ENCODE measurements at places on chromosomes 2 and 18. TPM values are rescaled to one million over a fixed set of nuclear protein-coding genes. Genes with fewer than 3 reads are reported as not detected.

Gene LYG2
- polyA plus RNA-seq, result not detected

DNA sequence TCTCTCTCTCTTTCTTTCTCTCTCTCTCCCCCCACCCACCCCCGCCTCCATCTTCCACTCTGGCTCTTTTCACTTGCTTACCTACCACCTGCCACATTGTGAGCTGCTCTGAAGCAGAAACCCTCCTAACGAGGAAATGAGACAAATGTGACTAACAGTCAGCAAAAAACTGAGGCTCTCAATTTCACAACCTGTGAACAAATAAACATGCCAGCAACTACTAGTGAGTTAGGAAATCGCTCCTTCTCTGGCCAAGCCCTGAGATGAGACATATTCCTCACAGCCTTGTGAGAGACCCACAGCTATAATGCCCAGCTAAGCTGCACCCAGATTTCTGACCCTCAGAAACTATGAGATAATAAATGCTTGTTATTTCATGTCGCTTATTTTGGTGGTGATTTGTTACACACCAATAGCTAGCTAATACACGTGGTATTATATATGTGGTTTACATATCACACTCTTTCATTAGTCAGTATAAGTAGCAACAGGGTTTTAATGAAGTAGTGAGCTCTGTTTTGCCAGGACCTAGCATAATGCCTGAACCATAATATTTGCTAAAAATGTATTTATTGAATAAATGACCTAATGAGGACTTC is 8.4 kb upstream of the ZNF521 start:
- no peak for DNase-seq

DNA sequence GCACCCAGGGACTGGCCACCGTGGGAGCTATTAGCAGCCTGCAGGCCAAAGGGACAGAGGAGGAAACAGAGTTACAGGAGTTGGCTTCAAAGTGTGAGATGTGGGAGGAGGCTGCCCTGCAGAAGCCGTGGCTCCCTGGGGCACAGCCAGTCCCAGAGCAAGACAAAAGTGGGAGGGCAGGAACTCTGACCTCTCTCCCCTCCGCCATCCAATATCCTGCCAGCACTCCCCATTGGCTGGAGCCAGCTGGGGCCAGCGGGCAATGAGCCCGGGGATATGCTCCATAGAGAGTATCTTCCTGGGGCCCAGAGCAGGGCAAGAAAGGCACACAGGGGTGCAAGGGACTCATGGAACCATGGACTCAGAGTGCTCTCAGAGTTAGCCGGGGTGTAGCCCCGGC is 143.1 kb downstream of the INHBB start:
- DNase-seq, result no peak

DNA sequence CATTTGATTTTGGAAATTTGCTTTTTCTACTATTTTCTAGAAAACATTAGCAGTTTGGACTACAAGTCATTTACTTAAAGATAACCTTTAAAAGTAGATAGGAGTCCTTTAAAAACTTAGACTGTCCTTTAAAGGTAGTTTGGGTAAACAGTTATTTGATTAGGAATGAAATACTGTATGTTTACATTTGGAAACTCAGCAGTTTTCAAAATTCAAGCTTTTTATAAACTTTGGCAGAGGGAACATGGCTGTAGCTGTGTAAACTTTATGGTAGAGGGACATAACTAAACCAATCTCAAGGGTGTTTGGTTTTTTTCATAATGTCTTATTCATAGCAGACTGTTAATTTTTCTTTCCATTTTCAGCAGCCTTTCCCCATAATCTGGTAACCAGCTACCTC is 90.7 kb downstream of the SMCHD1 start:
- DNase-seq, result no peak

DNA sequence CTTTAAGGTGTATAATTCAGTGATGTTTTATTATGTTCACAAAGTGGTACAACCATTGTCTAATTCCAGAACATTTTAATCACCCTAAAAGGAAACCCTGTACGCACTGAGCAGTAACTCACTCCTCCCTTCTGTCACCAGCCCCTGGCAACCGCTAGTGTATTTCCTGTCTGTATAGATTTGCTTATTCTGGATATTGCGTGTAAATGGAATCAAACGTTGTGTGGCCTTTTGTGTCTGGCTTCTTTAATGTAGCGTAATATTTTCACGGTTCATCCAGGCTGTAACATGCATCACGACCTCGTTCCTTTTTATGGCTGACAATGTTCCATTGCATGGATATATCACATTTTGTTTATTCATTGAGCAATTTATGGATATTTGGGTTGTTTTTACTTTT is 8.3 kb downstream of the ZDBF2 start:
- DNase-seq, result no peak

DNA sequence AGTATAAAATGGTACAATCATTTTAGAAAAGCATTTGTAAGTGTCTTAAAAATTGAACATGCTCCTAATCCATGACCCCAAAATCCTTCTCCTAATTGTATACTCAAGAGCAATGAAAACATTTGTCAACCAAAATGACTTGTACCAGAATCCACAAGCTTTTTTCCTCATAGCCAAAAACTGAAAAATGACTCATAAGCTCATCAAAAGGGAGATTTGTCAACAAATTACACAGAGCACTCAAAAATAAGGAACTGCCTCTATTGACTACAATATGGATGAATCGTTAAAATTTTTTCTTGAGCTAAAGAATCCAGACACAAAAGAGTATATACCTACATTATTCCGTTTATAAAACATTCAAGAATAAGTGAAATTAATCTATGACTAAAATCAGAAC is 544.8 kb downstream of the ARHGAP15 start:
- no peak for DNase-seq

Gene DYNAP
- not detected for polyA plus RNA-seq

DNA sequence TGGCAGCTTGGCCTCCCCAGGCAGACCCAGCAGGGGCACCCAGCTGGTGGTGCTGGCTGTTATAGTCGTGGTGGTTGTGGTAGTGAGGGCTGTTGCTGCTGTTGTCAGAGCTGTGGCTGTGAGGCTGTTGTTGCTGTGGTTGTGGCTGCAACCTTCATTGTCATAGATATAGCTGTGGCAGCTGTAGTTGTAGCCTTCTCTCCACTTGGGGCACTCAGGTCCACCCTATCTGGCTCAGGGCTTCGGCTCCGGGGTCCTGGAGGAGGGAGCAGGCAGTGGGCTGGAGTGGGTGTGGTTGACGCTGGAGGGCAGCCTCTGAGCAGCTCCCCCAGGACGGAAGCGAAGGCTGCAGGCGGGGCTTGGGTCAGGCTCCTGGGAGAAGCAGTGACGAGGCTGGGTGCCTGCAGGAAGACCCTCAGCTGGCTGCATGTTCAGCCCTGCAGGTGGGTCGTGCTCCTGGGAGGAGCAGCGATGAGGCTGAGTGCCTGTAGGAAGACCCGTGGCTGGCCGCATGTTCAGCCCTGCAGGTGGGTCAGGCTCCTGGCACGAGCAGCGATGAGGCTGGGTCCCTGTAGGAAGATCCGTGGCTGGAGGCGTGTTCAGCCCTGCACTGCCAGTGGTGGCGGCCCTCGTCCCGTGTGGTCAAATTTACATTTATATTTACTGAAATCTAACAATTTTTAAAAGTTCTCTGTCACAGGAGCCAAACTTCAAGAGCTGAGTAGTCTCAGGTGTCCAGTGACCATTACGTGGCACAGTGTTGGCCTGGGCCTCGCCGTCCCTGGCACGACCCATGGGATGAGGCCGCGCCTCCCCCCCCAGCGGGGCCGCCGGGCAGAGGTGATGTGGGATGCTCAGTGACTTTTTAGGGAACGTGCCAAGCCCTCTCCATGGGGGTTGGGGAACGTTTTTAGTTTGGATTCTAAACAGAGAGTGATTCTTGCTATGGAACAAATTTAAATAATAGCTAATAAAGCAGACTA is 79.2 kb upstream of the PXDN start:
- DNase-seq, result no peak

- DNase-seq, result no peak
These were observed 126.6 kb downstream of the NOL4 start for GRCh38 chr18:34098109-34098508.

Gene MC4R
- not detected for polyA plus RNA-seq

DNA sequence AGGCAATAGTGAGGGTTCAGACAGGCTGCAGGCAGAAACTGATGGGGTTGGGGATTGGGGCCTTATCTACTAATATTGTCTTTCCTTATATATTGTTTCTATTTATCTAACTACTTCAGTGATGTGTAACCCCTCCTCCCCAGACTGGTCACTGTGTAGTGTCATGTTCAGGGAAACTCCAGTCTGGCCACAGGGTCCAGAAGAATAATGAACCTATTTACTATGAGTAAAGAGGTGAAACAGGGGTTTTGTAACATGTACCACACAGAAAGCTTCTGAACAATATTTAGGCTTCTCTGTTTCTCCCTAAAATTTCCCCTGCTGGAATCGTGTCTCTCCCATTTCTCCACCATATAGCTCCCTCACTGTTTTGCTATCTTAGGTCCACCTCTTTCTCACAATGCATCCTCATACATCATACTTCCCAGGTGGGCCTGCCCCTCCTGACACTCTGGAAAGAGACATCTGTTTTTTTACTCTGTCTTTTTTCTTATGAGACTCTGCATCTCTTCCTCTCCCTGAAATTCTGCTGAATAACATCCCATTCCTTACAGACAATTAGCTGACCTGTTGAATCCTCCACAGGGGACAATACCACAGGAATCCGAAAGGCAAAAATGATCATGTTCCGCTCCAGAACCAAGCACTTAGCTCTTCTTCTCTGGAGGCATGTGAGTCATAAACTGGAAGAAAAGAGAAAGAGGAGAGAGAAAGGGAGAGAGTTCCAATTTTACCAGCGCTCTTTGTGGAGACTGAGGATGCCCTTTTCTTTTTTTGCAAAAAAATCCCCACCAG is 154.8 kb downstream of the ZEB2 start:
- DNase-seq, result no peak

Gene NBAS
- polyA plus RNA-seq, result 10.6 TPM

GRCh38 chr18:23453680-23454058 is 582 bp downstream of the RIOK3 start:
- DNase-seq, result no peak

- no peak for DNase-seq
These were observed 28.4 kb upstream of the LONRF2 start for GRCh38 chr2:100350661-100351185.

Gene FAP
- not detected for polyA plus RNA-seq

DNA sequence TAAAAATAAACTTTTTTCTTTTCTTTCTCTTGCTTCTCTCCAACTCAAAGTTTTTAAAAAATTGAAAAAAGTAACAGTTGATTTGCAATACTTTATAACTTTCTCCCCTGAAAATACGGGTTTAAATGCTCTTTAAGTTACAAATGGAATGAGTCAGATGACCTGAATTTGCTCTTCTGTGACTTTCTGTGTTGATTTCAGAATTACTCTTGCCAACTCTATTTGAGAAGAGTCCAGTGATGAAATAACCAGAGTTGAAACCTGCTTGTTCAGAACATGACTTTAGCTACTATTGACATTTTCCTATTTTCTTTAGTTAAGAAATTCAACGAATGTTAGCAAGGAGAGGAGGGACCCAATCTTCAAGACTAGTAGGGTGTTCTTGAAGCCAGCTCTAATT is 146.1 kb upstream of the ZSWIM2 start:
- no peak for DNase-seq

Gene AKAIN1
- not detected for polyA plus RNA-seq

DNA sequence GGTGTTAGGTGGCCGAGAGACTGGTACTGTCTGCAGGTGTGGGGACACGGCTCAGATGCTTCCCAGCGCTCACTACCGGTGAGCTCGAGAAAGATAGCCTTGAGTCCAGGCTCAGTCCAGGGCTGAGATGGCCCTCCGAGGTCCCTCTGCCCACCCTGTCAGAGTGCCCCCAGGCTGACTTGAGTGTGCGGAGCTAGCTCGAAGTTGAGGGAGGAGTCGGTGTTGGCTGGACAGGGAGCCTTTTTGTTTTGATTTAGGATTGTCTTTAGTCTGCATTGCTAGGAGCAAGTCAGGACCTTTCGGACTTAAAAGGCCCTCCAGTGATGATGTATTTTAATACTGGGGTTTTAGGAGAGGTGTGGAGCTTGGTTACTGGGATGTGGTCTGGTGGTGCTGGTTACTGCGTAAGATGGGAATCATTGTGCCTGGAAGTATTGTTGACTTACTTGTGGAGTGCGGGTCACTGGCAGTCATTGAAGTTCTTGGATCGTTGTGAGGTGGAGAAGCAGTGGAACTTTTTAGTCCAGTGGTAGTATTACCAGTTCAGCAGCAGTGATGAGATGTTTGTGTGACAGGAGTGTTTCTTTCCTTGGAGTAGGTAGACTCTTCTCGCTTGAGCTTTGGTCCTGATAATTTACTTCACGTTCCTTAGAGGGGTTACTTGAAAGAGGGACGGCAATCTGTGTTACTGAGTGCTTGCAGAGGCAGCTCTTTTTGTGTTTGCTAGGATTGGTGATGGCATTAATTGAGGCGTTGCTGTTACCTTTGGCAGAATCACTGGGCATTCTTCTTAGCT is 633 bp downstream of the KIAA1328 start:
- DNase-seq, result peak; percentile 15

- no peak for DNase-seq
These were observed 38.0 kb downstream of the EVA1A start for GRCh38 chr2:75522543-75523312.

DNA sequence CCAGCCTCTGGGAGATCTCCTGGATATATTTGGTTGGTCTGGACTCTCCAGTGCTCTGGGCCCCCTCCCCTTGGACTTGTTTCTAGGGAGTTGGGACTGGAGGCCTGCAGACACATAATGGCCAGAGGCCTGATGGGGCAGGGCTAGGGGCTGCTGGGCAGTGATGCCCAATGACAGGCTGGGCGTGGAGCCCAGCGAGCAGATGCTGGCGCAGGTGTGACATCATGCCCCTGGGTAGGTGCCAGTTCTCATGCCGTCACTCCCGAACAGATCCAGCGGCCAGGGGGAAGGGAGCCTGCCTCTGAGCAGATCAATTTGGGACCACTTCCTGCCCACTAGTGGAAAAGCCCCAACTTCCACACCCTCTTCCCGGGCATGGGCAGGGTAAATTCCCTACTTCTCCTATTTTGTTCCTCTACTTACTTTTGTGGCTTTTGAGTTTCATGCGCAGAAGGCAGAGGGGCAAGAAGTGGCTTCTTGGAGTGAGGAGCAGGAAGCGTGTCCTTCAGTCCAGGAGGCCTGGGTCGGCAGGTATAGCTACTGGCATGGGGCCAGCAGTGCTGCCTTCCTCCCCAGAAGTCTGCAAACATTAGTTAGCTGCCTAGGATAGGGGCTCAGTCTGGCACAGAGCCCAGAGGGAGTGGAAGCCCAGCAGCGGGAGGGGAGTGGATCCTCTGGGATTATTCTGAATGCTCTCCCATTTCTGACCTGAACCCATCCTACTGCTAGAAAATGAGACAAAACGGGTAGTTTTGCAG is 6.1 kb downstream of the MPV17 start:
- no peak for DNase-seq

GRCh38 chr2:75035444-75036353 is 77.3 kb downstream of the POLE4 start:
- DNase-seq, result no peak

- DNase-seq, result peak; percentile 19
These were observed 88.5 kb downstream of the DYNAP start for GRCh38 chr18:54679318-54680149.

Gene CAPN10
- 92.1 TPM for polyA plus RNA-seq

Gene MERTK
- polyA plus RNA-seq, result 0.30 TPM

Gene GPR75
- polyA plus RNA-seq, result 5.9 TPM

Gene COLEC12
- polyA plus RNA-seq, result not detected

Gene CD8A
- polyA plus RNA-seq, result 0.49 TPM

Gene DLGAP1
- 0.61 TPM for polyA plus RNA-seq

All from B cell (primary cell).